GM23248 (cell line): ENCODE measurements at places on chromosomes 7 and 10. TPM values are rescaled to one million over a fixed set of nuclear protein-coding genes. Genes with fewer than 3 reads are reported as not detected.

ELMO1 gene
- not detected in 2 replicates for polyA plus RNA-seq

ZNF479 gene
- polyA plus RNA-seq = not detected in 2 replicates

SPDYE2 gene
- 0.20 and 0.59 TPM in 2 replicates for polyA plus RNA-seq

TBC1D12 gene
- 3.8 and 6.5 TPM in 2 replicates for polyA plus RNA-seq

ADIRF gene
- polyA plus RNA-seq = 175 and 184 TPM in 2 replicates

SEMA3E gene
- 0.35 and 0.43 TPM in 2 replicates for polyA plus RNA-seq

COMTD1 gene
- polyA plus RNA-seq = 8.8 and 9.3 TPM in 2 replicates

UROS gene
- polyA plus RNA-seq = 87.8 and 92.2 TPM in 2 replicates

IFIT1 gene
- 14.3 and 15.7 TPM in 2 replicates for polyA plus RNA-seq

OR2A42 gene
- 0.06 TPM in 1 of 2 replicates, not detected in the other for polyA plus RNA-seq

PTPN20 gene
- polyA plus RNA-seq = 0.13 and 0.15 TPM in 2 replicates

ANKRD61 gene
- polyA plus RNA-seq = 0.24 and 0.41 TPM in 2 replicates

- peak; percentile 85 for DNase-seq
Measured at GRCh38 chr7:42272793-42273665, 36.0 kb upstream of the GLI3 start.

- peak; percentile 73 for DNase-seq
Measured at GRCh38 chr10:114026189-114027040, 17.3 kb upstream of the ADRB1 start.

DNA sequence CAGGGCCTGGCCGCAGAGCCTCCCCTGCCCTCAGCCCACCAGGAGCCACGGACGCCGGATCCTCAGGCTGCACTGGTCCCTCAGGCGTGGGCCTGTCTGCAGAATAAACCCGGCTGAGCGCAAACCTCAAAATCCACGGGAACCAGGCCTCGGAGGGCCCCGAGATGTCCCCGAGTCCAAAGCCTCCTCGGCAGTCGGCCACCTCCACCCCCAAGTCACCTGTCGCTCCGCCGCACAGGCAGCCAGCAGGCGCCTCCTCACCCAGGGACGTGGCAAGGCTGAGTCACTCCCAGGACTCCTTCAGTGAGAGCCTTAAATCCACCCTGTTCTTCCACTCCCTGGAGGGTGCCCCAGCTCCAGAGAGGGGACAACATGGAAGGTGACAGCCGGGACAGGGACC is 33.2 kb downstream of the STK32C start:
- DNase-seq = no peak

DNA sequence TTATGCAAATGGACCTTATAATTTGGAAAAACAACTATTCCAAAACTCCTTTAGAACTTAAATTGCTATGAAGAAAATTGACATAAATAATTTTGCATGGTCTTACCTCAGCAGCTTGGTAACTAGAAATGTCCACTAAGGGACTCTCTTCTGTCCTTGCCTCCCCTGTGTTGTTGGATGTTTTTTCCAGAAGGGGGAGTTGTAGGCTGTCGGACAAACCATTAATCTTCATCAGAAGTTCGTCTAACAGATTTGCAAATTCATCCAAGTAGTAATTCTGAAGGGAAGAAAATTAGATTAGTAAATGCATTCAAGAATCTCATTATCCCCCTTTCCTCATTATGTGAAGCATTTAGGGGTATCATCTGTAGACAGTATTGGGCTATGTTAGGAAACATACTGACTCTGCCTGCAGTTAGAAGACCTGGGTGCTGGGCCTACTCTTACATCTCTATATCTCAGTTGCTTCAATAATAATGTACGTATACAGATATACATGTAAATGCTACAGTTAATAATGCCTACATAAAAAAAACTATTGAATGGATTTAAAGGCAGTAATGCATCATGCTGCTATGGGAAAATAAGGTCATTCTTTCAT is 155.6 kb downstream of the PKD1L1 start:
- peak; percentile 25 for DNase-seq

- no peak for DNase-seq
Measured at GRCh38 chr7:148218603-148219002, 372.0 kb upstream of the C7orf33 start.

DNA sequence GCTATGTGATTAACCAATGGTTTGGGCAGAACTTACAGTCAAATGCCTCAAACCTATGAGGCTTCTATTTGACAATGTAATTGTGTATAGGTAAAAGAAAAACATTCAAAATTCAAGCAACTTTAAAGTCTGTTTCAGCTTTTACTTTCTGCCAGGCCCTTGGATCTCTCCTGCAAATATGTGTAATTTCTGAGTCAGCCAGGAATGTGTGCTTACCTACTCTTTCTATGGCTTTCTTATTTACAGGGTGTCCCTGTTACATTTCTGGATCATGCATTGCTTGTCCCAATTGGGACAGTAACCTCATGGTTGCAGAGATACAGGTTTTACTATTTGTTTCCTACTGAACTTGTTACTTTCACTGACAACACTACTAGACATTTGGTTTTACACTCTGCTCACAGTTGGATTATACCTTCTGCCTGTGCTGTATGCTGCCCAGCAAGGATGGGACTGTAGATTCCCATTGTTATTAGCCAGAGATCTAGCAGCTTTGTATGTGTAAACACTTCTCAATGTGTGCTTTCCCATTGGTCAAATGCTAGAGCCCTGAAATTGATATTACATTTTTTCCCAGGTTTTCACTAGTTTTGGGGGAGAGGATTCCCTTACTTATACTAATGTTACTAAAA is 355.3 kb downstream of the ARL4A start:
- peak; percentile 47 for DNase-seq

DNA sequence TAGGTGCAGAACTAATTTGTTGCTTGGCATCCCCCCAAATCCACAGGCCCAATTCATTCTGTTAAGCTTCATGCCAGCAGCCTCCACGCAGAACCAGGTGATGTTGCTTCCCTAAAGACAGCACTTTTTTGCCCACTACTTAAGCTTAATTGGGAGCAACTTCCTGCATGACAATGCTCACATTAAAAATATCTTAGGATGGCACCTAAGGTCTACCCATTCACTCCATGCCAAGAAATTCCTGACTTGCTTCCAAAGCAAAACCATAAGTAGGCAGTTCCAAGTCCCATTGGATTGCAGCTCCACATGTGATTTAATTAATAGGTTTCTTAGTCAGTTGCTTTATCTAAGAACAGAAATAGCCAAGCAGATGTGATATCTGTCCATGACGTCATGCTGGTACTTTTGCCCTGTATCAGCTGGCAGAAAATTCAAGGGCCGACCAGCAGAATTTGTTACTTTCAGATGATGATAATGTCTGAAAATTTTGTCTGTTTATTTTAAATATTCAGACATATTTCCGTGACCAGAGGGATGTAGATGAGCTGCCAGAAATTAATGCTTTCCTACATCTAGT is 325.5 kb downstream of the LHFPL3 start:
- DNase-seq = no peak

DNA sequence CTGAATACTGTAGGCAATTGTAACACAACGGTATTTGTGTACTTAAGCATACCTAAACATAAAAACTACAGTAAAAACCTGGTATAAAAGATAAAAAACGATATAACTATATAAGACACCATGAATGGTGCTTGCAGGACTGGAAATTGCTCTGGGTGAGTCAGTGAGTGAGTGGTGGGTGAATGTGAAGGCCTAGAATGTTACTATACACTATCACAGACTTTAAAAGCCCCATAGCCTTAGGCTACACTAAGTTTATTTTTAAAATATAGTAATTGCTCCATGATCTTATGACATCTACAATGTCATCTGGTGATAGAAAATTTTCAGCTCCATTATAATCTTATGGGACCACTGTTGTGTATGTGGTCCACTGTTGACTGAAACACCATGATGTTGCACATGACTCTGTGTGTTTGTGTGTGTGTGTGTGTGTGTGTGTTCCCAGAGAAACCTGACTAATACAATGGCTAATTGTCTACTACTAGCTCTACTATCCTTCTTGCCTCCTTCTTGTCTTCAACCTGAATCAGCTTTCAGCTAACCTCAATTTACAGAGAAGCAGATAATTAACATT is 27.6 kb upstream of the PRPF18 start:
- DNase-seq = peak; percentile 0

- DNase-seq = no peak
Measured at GRCh38 chr10:129699722-129700340, 232.8 kb downstream of the MGMT start.

- no peak for DNase-seq
Measured at GRCh38 chr7:93578762-93579161, 4.2 kb upstream of the CALCR start.

DNA sequence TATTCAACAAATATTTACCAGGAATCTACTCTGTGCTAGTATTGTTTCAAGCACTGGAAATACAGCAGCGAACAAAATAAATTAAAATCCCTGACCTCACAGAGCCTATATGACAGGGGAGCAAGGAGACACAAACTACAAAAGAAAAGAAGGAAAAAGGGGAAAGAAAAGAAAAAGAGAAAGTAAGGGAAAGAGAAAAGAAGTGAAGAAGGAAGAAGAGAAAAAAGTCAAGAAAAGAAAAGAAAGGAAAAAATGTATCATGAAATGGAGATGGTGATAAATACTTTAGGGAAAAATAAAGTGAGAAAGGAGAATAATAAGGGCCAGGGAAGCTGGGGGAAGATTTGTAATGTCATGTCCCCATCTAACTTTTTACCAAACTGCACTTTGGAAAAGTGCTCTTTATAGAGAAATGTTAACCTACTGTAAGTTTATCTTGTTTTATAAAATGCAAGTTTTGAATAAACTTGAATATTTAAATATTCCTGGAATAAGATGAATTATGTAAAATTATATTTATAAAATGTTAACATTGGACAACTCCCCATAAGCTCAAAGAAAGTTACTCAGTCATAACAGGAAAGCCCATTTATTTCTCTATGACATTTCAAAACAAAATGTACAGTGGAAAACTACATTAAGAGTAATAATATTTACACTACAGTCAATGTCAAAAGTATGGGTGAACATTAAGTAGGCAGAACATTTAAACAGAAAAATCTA is 14.7 kb downstream of the C10orf88 start:
- no peak for DNase-seq

GRCh38 chr10:79239275-79239779 is 107.9 kb upstream of the PPIF start:
- peak; percentile 86 for DNase-seq

GRCh38 chr10:107614939-107615685 is 450.6 kb upstream of the SORCS1 start:
- peak; percentile 73 for DNase-seq

DNA sequence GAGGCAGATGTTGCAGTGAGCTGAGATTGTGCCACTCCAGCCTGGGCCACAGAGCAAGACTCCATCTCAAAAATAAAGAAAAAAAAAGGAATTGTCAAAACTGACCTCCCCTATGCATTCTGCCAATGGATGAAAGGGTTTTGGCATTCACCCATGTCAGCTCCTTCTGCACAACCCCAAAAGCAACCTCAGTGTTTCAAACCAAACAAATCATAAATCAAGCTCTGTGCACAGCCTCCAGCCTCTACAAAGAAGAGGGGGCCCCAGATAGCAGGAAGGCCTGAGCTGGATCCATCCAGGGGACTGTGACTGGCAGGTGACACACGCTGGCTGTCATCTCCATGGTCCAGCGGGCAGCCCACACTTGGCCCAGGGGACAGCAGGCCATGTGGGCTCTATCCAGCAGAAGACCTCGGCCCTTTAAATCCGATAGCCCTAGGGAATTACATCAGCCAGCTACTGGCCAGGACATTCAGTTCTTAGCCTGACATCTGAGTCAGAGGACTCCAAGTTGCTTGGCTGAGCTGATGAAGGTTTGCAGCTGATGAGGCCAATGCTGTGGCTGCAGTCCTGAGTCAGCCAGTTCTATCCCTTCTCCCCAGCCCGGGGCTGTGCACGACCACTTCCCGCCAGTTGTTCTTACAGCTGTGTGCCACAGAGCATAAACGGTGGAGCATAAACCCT is 52.0 kb upstream of the FIGNL1 start:
- peak; percentile 97 for DNase-seq

DNA sequence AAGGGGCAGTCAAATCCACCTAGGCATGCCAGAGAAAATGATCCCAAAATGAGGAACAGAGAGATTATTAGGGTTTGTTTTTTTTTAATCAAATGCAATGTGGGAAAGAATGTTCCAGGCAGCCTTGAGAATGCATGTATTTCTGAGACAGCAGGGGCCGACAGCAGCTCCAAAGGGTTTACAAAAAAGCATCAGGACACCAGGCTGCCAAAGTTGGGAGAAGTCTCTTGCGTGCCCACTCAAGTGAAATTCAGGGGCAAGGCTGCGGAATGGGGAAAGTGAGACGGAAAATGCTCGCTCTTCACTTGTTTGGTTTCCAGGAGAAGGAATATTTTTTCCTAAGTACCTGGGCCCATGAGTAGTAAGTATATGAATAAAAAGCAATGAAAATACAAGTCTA is 101.2 kb downstream of the USP6NL start:
- DNase-seq = no peak

DNA sequence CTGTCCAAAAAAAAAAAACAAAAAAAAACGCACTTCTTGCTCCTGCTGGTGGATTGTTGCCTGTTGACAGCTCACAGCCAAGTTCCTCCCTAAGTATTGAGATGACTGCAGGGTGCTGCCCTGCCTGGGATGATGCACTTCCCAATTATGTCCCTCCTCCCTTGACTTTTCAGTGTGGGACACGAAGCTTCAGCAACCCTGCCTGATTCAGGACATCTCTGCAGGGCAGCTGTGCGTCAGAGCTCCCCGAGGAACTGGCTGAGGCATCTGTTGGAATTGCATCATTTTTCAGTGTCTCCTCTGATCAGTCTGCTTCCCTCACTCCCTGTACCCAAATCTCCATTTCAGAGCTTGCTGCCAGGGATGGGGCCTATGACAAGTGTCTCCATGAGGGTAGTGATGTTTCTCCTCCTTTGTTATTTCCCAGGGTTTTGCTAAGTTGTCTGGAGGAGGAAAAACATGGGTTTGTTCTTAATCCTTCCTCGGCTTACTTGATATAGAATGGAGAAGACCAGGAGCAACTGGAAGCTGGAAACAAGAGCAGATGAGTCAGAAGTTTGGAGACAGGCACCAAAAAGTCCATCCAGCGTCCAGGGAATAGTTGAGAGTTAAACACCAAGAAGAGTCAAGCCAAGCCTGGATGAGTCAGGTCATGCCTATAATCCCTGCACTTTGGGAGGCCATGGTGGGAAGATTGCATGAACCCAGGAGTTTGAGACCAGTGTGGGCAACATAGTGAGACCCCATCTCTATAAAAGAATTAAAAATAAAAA is 355.1 kb downstream of the GALNT17 start:
- DNase-seq = peak; percentile 98

DNA sequence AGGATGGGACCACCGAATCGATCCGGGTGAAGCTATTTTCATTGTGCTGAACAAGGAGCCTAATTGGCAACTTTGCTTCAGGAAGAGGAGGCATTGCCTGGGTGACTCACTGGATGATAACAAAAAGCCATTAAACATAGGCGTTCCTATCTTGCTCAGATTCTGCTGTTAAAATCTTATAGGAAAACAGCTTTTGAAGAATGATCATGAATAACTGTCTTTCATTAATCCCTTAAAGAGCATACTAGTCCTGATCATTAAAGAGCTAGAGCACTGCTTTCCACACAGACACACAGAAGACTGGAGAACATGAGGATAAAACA is 174.2 kb upstream of the IMMP2L start:
- peak; percentile 42 for DNase-seq

DNA sequence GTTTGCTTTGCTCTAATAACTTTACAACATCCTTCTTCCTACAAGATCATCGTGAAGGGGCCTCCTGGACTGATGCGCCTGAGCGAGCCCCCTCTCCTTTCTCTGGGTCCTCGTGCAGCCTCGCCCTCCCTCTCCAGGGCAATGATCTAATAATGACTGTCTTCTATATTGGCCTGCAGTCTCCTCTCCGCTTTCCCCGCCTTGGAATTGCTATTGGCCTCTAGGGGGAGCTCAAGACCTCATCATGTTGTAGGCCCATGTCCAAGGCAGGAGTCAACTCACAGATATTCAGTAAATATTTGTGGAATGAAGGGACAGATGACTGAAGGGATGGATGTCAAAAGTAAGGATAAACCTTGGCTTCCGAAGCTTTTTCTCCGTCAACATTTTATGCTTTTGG is 1180.3 kb downstream of the TYW1 start:
- DNase-seq = peak; percentile 53

GRCh38 chr7:30996256-30996655 is 32.5 kb downstream of the GHRHR start:
- DNase-seq = no peak
